ENCODE measurements at places on chromosomes 3 and 15. TPM values are rescaled to one million over a fixed set of nuclear protein-coding genes. Genes with fewer than 3 reads are reported as not detected.

DNA sequence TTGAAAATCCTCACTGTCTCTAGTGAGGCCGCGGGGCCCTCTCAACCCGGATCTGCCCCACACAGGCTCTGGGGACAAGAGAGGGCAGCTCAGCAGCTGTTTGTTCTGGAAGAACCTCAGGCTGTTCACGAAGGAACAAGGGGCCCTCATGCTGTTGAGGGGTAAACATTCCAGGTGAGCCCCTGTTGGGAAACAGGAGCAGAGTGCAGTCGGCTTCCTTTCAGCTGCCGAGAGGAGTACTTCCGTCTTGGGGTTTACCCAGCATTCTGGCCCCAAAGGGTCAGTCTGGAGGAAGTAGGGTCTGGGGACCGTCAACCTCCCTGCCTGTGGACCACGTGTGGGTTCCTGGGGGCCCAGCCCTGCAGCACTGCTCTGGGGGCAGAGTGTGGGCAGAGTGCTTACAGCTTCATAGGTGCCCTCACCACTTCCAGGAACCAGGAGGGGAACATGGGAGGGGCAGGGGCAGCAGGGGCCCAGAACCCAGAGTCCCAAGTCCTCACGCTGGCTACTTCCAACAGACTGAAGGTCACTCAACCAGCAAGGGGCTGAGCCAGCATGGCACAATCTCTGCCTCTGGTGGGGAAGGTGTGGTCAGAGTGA is 49.2 kb upstream of the CTSH start:
- DNase-seq: no peak

- no peak for DNase-seq
Measured at GRCh38 chr3:10602769-10603768, 97.7 kb upstream of the ATP2B2 start.

GRCh38 chr3:64730681-64731080 is 42.9 kb upstream of the ADAMTS9 start:
- peak; percentile 0 for DNase-seq

- no peak for DNase-seq
Measured at GRCh38 chr3:123092243-123092642, 25.4 kb downstream of the PDIA5 start.

DNA sequence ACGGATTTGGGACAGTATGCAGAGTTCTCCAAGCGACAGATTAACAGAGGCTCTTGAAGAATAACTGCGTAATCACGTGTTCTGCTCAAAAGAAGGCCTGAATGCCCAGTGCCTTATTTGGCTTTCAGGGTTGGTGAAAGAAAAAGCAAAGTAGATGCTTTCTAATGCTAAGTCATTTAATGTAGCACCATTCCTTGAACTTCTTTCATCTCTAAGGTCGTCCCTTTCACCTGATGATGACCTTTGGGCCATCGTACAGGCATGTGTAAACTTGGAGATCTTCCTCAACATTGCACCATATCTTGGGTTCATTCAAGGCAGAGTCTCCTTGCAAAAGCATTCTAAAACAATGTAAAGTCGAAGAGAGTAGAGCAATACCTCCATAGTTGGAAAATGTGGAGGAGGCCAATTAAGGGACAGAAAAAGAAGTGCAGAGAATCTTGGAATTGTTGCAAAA is 48.9 kb downstream of the TMEM44 start:
- no peak for DNase-seq

DNA sequence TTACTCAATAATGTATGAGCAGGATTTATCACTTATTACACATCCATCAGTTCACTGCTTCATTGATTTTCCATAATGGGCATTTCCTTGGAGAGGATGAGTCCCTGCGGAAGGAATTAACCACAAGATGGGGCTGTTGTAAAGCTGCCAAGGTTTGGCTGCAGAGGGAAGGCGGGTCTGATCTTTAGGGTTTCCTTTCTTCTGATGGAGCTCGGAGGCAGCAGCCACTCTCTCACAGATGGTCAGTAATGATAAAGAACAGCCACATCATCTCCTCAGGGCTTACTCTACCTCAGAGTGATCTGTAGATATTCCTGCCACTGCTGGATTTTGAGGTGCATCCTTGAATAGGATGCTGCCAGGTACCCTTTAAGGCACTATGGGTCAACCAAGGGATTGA is 115.2 kb downstream of the USP13 start:
- DNase-seq: peak; percentile 70

DNA sequence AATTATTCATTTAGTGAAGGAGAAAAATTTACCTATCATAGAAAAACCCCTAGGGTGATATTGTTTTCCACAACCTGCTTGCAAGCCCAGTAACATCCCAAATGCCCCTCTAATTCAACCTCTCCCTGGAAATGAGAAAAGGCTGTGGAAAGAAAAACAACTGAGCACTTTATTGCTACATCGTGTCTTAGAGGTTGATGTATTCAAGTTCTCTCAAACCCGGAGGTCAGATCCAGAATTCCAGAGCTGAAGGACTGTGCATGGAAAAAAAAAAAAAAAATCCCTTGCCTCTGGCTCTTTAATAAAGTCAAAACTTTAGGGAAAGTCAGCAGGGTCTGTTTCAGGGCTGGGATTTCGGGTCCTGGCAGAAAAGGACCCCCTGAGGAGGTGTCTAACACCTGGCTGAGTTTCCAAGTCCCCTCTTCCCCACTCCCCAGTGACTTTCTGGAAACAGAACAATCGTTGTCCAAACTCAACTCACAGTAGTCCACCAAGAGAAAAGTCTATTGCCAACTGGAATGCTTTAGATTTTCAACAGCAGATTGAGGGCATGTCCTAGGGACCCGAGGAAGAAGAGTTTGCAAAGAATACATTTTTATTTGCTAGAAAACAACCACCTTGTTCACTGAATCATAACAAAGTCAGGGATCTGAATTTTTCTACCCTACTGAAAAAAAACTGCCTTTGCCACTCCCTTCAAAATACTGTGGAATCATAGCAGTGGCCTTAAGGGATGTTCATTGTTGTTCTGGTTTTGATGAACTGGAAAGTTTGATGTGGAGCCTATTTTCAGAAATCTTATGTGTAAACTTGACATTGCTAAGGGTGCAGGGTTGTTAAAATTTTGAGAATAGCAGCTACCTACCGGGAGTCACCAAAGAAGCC is 207.5 kb upstream of the ADAMTS9 start:
- DNase-seq: no peak

- no peak for DNase-seq
Measured at GRCh38 chr3:97938444-97938843, 33.8 kb downstream of the RIOX2 start.

DNA sequence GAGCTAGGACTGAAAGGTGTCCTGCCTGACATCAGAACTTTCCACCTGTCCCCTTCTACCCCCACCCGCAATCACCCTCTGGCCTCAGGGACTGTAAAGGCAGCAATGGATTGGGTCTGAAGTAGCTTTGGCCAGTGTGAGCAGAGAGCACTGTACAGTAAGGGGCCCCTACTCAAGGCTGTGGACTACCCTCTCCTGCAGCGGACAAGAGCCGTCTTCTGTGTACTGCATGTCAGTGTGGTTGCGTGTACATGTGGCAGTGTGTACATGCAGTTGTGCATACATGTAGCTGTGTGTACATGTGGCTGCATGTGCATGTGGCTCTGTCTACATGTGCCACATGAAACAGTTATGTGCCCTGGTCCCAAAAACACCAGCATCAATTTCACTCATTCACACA is 205.9 kb upstream of the LINGO1 start:
- DNase-seq: no peak

- DNase-seq: no peak
Measured at GRCh38 chr3:43758592-43759225, 68.0 kb downstream of the ABHD5 start.

- no peak for DNase-seq
Measured at GRCh38 chr3:114327665-114328064, 33.8 kb downstream of the TIGIT start.

GRCh38 chr3:64163019-64163754 is 62.1 kb downstream of the PRICKLE2 start:
- DNase-seq: no peak

GRCh38 chr15:52150871-52151270 is 38.3 kb upstream of the BCL2L10 start:
- DNase-seq: no peak

- no peak for DNase-seq
Measured at GRCh38 chr3:155853214-155854140, 750 bp downstream of the SLC33A1 start.

Gene MUC20
- total RNA-seq: 0.17 TPM

Gene TMEM62
- 37.7 TPM for total RNA-seq

Gene TMCC1
- 5.9 TPM for total RNA-seq

Gene ADPRH
- total RNA-seq: 1.7 TPM

Gene TRIM71
- not detected for total RNA-seq

Gene HHLA2
- not detected for total RNA-seq
